ENCODE measurements at places on chromosomes 7 and 10.

DNA sequence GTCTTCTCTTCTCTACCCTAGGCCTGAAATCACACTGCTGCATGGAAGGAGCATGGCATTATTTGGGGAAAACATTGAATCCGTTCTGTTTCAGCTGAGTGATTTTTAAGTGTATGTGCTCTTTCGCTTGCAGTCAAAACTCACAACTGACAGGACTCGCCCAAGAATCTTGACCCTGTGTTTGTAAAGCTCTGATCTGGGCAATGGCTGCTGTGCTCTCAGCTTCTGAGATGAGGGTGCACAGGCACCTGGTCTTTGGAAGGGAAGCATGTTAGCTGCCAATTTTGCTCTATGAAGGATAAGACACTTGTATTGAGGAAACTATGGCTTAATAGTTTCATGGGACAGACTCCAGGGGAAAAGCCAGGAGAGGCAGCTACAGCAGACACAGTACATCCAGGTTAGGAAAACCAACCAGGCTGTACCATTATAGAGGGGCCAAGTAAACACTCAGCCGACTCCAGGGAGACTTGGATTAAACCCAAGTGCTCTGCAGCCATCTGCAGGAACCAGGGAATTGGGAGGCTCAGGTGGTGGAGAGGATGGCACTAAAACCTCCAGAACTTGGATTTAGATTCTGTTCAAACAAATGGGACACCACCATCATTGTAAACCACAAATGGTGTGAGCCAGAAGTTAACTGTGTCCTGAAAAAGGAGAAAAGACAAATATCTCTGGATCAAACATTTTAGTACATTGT, 43.3 kb downstream of the LYZL1 start:
- no peak for DNase-seq

DNA sequence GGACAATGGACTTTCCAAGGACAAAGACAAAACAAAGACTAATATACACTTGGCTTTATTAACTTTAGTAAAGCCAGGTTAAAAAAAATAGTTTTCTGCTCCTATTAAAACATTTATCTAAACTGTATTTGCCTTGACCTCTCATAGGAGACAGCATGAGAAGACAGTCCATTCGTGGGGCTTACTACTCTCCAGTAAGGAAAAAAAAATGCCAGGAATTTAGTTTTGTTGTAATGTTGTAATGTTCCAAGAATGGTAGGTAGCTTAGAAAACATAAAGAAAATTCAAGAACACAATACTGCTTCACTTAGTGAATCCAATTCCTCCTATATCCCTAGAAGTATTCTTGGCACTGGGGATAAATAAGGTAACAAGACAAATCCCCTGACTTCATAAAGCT, 81.7 kb downstream of the KMT2C start:
- DNase-seq = no peak

DNA sequence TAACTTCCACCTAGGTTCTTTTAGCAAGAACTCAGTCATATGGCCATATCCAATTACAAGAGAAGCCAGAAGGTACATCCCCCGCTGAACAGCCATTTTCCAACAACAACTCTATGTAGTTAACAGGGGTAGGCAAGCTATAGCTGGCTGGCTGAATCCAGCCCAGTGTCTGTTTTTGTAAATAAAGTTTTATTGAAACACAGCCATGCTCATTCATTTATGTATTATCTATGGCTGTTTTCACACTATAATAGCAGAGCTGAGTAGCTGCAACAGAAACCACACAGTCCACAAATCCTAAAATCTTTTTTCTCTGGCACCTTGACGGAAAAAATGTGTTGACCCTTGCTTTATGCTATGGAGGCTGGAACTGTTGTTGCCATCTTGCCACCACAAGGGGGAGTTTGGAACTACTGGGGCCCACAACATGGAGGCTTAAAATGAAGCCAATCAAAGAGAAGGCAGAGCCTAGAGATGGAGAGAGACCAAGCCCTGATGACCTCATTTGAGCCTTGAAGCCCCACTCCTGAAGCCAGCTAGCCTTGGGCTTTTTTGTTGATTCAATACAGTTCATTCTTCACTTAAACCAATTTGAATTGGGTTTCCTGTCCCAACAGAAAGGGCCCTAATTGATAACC, 33.3 kb upstream of the XPNPEP1 start:
- DNase-seq = no peak

DNA sequence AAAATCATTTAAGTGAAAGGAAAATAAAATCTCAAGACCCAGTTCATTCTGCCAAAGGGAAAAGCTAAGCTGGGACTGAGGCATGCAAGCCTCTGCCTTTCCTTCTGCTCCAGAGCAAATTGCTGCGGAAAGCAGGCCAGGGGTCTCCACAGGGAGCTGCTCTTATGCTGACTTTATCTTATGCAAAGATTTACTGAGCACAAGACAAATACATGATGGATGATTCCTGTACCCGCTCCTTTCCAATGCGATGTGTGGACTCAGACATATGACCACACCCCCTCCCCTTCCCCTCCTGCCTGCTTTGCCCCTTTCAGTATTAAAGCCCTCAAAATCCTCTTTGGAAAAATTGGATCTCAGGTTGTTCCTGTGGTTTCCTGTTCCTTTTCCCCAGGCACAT, 74.2 kb upstream of the INSIG1 start:
- no peak for DNase-seq

DNA sequence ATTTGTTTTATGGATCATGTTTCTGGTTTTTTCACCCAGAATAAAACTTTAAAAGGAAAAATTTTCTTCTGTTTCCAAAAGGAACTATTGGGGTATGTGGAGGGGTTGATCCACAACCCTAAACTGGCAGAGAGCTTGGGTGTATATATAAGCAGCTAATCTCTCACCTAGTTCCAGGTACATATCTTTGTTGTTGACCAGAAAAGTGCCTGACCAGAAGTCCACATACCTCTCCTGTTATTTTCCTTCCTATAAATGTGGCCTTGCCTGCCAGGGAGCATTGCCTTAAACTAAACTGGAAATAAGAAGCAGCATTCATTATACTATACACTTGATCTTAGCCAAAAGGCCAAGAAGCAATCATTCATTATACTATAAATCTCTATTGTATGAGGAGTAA, 112.0 kb downstream of the ZEB1 start:
- no peak for DNase-seq

- no peak for DNase-seq
Measured at GRCh38 chr7:75645570-75645969, 93.2 kb downstream of the HIP1 start.

DNA sequence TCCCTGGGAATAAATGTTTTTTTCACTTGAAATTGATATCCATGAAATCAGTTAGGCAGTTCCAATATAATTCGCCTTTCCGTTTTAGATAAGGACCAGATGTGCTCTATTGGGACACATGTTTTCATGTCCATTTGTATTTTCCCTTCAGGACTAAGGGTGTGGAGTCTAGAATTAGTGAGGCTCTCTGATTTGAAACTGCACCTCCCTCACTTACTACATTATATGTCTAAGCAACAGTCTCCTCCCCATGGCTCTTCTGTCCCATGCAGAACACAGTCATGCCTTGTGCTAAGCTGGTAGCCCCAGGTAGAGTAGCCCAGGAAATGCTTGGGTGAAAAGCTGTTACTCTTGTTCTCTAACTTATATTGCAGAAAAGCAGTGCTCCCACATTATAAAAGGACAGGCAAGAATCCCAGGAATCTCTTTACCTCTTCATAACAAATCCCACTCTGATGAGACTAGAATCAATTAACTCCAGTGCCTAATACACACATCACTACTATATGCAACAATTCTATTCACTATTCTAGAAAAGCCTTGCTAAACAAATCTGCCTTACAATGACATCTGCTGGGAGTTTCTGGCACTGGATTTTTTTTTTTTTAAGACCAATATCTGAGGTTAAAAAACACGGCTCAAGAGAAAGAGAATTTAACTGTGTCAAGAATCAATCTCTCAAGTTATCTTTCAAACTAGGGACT, 293.9 kb downstream of the SNX13 start:
- DNase-seq = no peak

DNA sequence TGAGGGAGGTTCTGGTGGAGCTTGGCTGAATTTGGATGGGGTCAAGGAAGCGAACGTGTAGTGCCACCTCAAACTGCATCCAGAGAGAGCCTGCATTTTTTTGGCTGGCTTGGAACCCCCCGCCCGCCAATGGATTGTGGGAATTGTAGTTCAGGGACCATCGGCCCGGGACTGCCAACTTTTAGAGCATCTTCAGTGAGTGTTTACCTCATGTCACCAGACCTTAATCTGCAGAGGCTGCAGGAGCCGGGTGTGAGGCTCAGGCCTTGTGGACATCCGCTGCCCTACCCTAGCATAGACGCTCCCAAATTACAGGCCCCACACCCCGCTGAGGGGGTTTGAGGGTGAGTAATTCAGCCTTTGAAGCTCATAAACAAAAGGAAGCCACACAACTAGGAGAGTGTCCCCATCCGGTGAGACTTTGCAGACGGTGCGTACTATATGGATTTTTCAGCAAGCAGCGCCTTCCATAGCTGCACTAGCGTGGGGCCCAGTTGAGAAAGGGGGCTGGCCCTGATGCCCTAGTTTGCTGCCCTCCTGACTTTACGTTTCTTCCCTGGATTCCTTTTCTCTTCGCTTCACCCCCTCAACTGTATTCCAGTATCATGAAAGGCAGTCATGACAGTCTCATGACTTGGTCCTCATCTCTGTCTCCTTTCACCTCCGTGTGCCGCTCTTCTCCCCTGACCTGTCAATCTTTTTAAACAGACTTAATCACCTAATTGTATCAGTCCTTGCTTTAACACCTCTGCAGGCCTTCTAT, 717 bp downstream of the CNPY4 start:
- DNase-seq = no peak

- no peak for DNase-seq
Measured at GRCh38 chr7:76071316-76072242, 23.7 kb downstream of the MDH2 start.

GRCh38 chr7:110541962-110542361, 549.0 kb upstream of the LRRN3 start:
- no peak for DNase-seq

GRCh38 chr7:91767820-91768219, 112.7 kb downstream of the MTERF1 start:
- no peak for DNase-seq

DNA sequence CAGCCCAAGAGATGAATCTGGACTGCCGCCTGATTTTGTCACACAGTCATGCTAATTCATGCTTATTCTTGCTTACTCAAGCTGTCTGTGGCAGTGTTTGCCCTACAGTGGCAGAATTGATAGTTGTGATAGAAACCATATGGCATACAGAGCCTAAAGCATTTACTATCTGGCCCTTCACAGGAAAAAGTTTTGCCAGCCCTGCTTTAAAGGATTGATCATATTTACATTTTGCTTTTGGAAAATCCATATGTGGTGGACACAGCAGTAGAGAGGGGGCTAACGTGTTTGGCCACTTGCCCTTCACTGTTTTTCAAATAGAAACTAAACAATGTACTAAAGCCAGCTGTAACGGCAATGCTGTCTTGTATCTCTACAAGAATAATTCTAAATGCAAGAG, 974.0 kb upstream of the GHITM start:
- no peak for DNase-seq

- DNase-seq = no peak
Measured at GRCh38 chr10:96896884-96897589, 64.9 kb downstream of the LCOR start.

GRCh38 chr7:70886547-70886946, 245.4 kb upstream of the GALNT17 start:
- DNase-seq = no peak

DNA sequence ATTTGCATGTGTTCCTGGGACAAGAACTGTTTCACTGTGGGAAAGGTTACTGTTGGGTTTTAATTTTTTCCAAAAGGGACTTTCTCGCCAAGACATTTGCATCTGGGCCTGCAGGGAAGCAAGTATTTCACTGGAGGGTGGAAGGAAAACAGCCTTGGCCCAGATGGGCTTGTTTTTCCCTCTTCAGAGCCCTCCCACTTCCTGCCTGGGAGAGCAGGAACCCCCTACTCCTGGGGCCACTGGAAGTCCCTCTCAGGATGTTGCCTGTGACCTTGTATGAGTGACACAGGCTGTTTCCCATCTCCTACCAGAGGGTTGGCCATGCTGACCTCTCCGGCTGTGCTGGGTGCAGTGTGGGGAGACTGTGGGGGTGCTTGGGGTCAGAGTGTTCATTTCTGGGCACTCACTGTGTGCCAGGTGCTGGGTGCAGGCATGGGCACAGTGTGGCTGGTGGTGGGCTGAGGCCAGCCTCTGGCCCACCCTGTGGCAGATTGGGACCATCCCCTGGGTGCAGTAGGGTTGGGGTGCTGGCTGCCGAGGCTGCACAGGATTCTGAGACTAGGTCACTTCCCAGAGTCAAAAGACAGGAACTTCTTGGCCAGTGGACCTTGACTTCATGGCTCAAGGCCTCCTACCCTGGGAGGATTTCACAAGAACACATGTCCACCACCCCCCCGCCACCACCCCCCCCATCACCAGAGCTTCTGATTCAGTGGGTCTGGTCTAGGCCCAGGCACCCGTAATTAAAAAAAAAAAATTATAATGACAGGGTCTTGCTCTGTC, 10.2 kb downstream of the TSPAN15 start:
- DNase-seq = no peak

DNA sequence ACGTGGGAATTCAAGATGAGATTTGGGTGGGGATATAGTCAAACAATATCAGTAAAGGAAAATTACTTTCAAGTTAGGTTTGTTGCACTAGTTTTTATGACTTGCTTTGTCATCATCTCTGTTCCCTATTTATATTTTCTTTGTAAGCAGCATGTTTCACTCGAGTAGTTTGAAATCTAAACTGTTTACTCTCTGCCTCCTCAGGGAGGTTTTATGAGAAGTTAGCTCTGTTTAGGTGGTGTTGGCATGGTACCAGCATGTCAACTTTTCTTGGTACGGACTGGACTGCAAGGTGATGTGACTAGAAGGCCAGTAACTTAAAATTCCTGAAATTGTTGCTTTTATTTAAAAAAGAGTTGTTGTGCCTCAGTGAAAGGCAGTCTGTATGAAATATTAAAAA, 59.2 kb upstream of the MTPN start:
- no peak for DNase-seq

DNA sequence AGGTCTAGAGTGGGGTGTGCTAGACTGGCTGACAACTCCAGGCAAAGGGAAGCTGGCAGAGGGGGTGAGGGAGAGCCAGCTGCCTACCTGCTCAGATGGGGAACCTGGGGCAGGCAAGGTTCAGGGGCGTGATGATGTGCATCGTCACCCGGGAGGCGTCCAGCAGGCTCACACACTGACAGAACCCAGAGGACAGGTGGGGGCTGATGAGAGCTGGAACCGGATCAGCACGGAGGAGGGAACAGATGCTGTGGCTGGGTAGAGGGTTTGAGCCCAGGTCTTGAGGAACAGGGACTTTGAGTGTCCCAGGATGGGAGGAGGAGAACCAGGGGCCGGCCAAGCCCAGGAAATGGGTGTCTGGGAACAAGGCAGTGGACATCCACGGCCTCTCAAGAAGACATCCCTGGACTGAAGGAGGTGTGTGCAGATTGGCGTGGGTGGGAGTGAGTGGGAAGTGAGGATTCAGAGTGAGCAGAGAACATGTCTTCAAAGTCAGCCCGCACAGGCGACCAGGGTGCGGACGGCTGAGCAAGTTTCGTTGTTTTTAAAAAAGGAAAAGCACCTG, 3.9 kb downstream of the RASGEF1A start:
- no peak for DNase-seq

Data from neuronal stem cell (in vitro differentiated cells).